ENCODE measurements at places on chromosomes 2 and 18.
A peak's percentile ranks its signal among the peaks of the same experiment; 100 is the strongest.

DNA sequence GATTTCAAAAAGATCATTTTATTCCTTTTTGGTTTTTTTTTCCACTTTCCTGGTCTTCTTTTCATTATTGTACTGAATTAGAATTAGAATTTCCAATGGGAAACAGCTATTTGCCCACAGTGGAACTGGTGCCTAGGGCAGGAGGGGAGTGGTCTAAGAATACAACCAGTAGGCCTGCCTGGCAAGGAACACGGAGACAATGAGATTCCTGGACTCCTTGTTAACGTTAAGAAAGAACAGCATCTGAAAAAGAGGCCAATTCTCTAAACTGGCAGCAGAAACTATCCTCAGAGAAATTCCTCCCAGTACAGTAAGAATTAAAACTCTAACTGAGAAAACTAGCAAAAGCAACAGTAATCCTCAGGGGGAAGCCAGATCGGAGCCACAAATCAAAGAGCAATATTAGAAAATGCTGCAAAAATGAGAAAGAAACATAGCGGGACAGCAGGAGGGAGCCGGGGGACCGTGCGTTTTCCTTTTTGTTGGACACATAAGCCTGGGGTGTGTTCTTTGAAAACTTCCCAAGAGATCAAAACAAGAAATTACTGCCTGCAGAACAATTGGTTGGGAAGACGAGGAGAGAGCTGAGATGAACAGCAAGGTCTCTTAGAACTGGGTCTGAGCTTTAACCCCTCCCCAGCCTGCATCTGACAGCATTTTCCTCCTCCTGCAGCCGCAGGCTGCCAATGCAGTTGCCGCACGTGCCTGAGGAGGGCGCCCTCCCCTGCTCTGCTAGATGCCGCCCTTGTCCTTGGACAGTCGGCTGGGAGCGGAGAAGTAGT is 776.0 kb downstream of the TSN start:
- no peak for DNase-seq

DNA sequence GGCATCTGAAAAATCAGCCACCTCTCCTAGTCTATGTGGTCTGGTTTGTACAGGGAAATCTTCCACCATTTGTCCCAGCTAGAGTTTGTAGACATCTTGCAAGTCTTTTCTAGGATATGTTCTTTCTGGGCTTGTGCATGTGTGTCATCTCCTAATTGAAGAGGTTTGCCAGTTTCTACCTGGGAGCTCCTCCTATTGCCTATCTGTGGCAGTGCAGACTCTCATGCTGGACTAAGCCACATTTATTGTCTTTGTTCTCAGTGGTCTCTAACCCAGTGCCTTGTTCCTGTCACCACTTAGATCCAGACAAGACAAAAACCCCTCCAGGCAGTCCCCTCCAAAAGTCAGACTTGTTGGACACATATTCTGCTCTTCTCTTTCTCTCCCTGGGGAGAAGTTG is 72.0 kb upstream of the MRPS9 start:
- no peak for DNase-seq

- no peak for DNase-seq
These were observed 69.7 kb downstream of the TMEM200C start for GRCh38 chr18:5825663-5826062.

- DNase-seq = peak; percentile 17
These were observed 214.9 kb upstream of the CHST9 start for GRCh38 chr18:27400001-27400400.

GRCh38 chr2:38716185-38716584 is 35.0 kb downstream of the SRSF7 start:
- DNase-seq = no peak

DNA sequence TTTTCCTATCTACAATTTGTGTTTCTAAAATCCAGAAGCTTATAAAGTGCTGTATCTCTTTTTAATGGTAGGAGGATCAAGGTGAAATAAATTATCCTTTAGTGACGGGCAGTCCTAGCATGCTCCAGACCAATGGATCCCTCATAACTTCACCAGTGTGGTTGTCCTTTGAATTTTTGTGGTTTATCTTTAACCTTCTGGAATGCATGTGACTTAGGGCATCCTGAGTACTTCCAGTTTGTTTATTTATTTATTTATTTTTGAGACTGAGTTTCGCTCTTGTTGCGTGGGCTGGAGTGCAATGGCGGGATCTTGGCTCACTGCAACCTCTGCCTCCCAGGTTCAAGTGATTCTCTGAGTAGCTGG is 40.4 kb downstream of the NUP35 start:
- DNase-seq = no peak

DNA sequence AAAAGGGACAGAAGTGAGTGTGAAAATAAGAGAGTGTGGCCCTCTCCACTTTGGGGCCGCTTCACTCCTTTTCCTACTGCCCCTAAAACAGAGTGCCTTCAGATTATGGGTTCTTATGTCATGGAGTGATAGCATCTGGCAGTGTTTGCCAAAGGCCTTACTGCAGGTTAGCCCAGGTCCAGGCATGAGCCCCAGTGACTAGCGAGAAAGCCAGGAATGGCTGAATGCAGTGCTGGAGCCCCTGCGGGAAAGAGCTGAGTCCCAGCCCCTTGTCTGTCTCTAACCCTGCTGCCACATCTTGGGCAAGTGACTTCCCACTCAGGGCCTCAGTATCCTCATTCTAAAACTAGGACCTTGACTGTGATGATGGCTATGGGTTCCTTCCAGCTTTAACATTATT is 6.0 kb downstream of the IGFBP5 start:
- no peak for DNase-seq

DNA sequence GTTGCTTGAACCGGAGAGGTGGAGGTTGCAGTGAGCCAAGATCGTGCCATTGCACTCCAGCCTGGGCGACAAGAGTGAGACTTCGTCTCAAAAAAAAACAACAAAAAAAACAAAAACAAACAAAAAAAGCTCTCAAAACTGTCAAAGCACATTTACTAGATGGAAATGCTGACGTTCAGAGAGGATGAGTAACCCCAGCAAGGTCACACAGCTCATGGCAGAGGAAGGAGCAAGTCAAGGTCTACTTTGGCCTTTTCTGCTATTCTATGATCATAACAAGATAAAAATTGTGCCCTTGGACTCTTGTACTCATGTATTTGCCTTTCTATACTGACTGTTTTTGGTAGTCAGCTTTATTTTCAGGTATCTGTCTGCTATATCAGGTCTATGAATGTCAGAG is 109.5 kb downstream of the ARL6IP6 start:
- no peak for DNase-seq

DNA sequence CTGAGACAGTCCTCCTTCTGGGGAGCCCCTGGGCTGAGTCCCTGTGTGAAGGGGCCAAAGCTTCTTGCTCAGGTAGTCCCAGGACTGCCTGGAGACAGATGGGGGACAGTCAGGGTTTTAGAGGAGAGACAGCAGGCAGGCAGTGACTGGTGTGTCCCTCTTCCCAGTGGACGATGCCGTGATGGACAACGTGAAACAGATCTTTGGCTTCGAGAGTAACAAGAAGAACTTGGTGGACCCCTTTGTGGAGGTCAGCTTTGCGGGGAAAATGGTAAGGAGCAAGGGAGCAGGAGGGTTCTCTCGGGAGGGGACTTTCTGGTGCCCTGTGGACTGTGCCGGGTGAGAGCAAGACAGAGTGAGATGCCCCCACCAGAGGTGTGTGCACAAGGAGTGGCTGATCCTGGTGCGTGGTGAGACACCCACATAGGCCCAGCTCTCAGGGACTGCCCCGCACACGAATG is 74.8 kb downstream of the DYSF start:
- no peak for DNase-seq

GRCh38 chr2:143146366-143146765 is 17.1 kb downstream of the ARHGAP15 start:
- DNase-seq = no peak

DNA sequence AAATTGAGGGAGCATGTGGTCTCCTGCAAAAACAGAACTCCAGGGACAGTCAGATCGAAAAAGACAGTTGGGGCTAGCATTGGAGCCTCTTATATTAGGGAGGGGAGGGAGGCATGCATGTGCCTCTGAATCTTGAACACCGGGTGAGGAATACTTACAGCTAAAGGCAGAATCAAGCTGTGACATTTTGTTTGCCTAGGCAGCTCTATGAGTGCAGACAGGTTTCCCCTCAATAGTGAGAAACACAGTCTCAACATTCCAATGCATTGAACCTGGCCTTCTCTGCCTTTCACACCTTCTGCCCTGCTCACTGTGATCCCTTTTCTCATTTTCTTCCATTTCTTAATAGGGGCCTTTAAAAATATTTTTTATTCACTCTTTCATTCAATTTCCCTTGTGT is 140.4 kb downstream of the THSD7B start:
- DNase-seq = no peak

- no peak for DNase-seq
These were observed 380.7 kb downstream of the RBM43 start for GRCh38 chr2:150880986-150881385.

- DNase-seq = peak; percentile 48
These were observed 8.7 kb upstream of the RPRD1A start for GRCh38 chr18:36075862-36076587.

- DNase-seq = no peak
These were observed 133.8 kb upstream of the NRXN1 start for GRCh38 chr2:51165534-51166260.

DNA sequence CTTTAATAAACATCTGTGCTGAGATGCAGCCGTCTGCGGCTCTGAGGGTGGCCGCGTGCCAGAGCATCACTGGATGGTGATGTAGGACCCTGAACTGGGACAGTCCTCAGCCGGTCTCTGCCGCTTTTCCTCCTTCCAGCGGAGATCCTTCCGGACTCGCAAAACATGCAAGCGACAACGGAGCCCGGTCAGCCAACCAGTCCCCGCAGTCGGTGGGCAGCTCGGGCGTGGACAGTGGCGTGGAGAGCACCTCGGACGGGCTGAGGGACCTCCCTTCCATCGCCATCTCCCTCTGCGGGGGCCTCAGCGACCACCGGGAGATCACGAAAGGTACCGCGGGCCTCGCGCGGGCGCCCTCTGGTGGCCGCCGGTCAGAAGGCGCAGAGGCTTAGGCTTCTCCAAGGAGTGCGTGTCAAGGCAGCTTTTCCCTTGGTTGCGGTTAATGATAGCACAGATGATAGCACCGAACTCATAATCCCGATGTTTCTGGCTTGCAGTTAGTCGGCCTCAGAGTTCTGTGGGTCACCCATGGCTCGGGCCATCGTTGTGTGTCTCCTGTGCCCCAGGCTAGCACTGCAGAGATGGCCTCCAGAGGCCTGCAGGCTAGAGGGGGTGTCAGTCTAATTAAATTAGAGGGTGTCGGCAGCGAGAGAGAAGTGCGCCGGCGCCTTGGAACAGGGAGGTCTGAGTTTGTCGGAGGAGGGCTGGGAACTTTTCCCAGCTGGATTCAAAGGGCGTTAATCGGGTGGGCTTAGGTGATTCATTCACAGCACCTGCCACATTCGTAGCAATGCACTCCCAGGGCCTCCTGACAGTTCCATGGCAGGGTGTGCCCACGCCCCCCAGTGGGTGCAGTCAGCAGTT is 38.5 kb downstream of the LPIN1 start:
- DNase-seq = peak; percentile 29

DNA sequence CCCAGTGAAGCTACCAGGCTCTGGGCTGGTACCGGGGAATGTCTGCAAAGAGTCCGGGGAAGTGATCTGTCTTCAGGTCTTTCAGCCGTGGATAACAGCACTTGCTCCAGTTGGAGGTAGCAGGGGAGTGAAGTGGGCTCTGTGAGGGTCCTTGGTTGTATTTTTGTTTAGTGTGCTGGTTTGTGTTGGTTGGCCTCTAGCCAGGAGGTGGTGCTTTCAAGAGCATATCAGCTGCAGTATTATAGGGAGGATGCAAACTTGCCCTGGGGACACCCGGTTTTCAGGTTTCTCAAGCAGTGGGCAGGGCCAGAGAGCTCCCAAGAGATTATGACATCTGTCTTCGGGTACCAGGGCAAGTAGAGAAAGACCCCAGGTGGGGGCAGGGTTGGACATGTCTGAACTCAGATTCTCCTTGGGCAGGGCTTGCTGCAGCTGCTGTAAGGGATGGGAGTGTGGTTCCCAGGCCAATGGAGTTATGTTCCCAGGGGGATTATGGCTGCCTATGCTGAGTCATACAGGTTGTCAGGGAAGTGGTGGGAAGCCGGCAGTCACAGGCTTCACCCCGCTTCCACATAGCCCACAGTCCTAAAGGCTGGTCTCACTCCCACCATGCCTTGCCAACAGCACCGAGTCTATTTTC is 34.4 kb downstream of the ACAA2 start:
- no peak for DNase-seq

DNA sequence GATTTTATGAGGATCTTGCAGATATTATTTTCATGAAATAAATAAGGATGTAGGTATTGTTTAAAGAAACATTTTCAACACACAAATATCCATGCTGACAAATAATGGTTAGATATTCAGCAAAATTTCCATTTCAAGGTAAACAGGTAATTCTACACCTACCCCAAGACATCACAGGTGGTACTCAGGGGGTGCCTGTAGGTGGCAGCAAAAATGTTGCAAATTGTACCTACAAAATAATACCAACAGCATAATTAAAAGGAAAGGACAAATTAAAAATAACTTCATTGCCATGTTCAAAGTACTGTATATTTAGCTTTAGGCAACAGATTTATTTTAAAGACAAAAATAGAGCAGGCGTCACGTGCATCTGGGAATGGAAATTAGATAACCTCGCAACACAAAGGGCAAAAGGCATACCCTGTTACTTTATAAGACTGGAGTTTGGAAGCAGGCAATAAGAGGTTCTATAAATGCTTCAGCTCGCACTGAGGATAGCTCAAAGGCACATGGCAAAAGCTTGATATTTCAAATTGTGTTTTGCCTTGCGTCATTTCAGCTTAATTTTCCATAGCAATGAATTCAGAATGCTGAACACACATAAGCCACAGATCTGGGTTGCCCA is 630.5 kb downstream of the TDRD15 start:
- DNase-seq = no peak

Data from PC-3 (cell line).